ENCODE measurements at places on chromosomes 11 and 22. TPM values are rescaled to one million over a fixed set of nuclear protein-coding genes. Genes with fewer than 3 reads are reported as not detected.

GRCh38 chr11:124533626-124534025, 9.8 kb downstream of the OR8B12 start:
- DNase-seq, result no peak
- H3K27me3 ChIP-seq, result peaks cover 61% of the 10 kb centered on the region
- H3K36me3 ChIP-seq, result peaks cover 2% of the 10 kb centered on the region
- no peak overlapping the region for H3K27ac ChIP-seq

DNA sequence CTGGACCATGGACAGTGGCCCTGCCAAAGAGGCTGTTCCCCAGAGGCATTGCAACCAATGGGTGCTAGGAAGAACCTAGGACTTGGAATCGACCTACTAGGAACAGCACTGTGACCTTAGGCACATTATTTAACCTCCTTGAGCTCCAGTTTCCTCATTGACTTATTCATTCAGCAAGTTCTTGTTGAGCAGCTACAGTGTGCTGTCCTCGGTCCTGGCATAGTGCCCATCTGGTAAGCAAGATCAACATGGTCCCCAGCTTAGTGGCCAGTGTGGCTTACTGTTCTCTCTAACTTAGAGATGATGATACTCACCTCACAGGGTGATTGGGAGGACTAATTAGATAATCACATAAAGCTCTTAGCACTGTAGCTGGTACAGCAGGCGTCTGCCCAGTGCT, 8.2 kb downstream of the ABCG4 start:
- no peak overlapping the region for H3K4me3 ChIP-seq
- H3K4me1 ChIP-seq, result peaks cover 7% of the 10 kb centered on the region

- no peaks in the 10 kb centered on the region for H3K4me1 ChIP-seq
- no peaks in the 10 kb centered on the region for H3K36me3 ChIP-seq
- DNase-seq, result no peak
Measured at GRCh38 chr22:38294193-38294592, 21.4 kb upstream of the TMEM184B start.

DNA sequence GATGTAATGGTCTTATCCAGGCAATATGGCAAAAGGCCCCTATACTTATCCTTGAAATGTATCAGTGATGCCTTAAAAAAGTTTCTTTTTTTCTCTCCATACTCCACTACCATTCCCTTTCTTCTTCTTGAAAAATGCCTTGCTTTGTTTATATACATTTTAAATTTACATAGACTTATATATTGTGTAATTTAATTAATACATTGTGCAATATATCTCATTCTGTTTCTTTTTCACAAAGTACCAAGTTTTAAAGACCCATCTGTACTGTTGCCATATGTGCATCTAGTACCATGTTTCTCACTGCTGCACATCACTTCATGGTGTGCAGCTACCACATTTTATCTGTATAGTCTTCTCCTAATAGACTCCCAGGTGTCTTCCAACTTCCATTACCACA, 7.5 kb downstream of the MMP8 start:
- DNase-seq, result no peak
- peaks cover 53% of the 10 kb centered on the region for H3K27me3 ChIP-seq
- H3K27ac ChIP-seq, result no peak overlapping the region
- H3K36me3 ChIP-seq, result no peaks in the 10 kb centered on the region
- H3K4me3 ChIP-seq, result no peak overlapping the region

DNA sequence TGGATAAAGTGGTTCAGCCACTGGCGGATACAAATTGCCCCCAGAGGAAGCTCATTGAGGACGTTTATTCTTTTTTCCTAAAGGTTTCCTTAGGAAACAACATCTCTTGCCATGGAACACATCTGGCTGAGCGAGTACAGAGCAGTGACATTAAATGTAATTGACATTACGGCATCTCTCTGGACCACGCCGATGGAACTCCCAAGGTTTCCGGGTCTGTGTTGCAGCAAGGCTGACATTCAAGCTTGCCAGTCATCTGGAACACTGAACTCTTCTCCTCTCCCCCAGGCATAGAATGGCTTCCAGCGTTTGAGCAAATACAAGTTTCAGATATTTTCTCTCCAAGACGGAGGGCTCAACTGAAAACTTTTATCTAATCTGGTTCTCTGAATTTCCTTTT, 42.1 kb downstream of the CLMP start:
- peaks cover 2% of the 10 kb centered on the region for H3K36me3 ChIP-seq
- no peak overlapping the region for H3K4me3 ChIP-seq
- no peak for DNase-seq
- no peaks in the 10 kb centered on the region for H3K4me1 ChIP-seq
- H3K27me3 ChIP-seq, result peaks cover 27% of the 10 kb centered on the region

- H3K27me3 ChIP-seq, result no peaks in the 10 kb centered on the region
- peaks cover 69% of the 10 kb centered on the region for H3K4me1 ChIP-seq
- H3K4me3 ChIP-seq, result peak overlapping the region; percentile 89
- peak overlapping the region; percentile 96 for H3K27ac ChIP-seq
Measured at GRCh38 chr22:40238425-40239344, 61.0 kb downstream of the TNRC6B start.

GRCh38 chr22:37808294-37808657, 542 bp downstream of the GCAT start:
- H3K36me3 ChIP-seq, result peaks cover 4% of the 10 kb centered on the region
- peaks cover 10% of the 10 kb centered on the region for H3K27me3 ChIP-seq
- peaks cover 14% of the 10 kb centered on the region for H3K4me1 ChIP-seq
- peak overlapping the region; percentile 84 for H3K4me3 ChIP-seq
- no peak overlapping the region for H3K27ac ChIP-seq

DNA sequence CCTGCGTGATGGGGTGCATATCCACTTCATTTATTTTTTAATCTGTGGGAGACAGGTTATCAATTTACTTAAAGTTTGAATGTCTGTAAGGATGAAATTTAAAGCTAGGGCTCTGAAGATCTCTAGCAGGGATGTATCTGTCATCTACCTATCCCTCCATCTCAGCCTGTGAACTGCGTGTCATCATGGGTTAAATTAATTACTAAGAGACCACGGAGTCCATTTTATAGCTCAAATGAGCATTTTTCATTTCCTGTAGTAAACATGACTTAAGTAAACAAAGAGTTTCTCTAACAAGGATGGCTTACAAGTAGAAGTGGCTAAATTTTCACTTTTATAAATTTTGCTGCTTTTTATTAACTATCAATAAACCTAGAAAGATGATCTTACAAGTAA, 2.9 kb upstream of the GLB1L3 start:
- H3K36me3 ChIP-seq, result peaks cover 4% of the 10 kb centered on the region
- H3K27ac ChIP-seq, result peak overlapping the region; percentile 54
- H3K27me3 ChIP-seq, result no peaks in the 10 kb centered on the region
- peaks cover 40% of the 10 kb centered on the region for H3K4me1 ChIP-seq
- no peak for DNase-seq

VWCE gene
- total RNA-seq, result 1.4 TPM

SOX10 gene
- not detected for total RNA-seq

SCN4B gene
- total RNA-seq, result not detected

DTX4 gene
- total RNA-seq, result 1.1 TPM

MYBPC3 gene
- not detected for total RNA-seq

SGSM1 gene
- total RNA-seq, result 3.0 TPM
